Prostate gland (tissue), 2 donors: ENCODE measurements at places on chromosomes 4 and X. TPM values are rescaled to one million over a fixed set of nuclear protein-coding genes. Genes with fewer than 3 reads are reported as not detected.

GRCh38 chr4:180994722-180995121 lies 1248.5 kb upstream of the TENM3 start:
- no peak for DNase-seq

DNA sequence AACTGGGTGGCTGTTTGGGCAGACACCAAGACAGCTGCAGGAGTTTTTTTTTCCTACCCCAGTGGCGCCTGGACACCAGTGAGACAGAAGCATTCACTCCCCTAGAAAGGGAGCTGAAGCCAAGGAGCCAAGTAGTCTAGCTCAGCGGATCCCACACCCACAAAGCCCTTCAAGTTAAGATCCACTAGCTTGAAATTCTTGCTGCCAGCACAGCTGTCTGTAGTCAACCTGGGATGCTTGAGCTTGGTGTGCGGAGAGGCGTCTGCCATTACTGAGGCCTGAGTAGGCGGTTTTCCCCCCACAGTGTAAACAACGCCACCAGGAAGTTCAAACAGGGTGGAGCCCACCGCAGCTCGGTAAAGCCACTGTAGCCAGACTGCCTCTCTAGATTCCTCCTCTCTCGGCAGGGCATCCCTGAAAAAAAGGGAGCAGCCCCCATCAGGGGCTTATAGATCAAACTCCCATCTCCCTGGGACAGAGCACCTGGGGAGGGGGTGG lies 171.4 kb downstream of the ARHGEF9 start:
- no peak for DNase-seq

DNA sequence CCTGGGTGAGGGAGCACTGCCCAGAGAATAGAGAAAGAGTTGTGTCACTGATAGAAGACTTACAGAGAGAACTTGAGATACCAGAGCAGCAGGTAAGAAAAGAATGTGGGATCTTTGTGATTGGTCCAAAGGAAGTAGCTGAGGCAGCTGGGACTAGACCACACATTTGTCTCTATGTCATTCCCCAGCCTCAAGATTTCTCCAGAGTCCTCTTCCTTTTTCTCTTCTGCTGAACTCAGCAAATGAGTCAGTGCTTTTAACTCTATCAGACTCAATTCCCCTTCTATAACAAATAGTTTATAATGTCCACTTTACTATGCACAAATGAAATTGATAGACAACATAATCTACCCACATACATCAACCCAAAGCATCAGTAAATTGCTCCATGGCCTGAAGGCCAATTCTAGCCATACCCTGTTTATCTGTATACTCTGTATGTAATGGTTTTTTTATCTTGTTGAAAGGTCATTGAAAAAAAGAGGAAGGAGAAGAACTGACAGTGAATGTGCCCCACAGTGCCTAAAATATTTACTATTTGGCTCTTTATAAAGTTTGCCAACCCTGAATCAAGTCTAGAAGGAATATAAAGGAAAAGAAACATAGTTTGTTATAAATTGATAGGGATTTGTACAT lies 38.2 kb downstream of the ETDC start:
- DNase-seq, result no peak

- no peak for DNase-seq
Observed at GRCh38 chr4:117996891-117997290, 37.4 kb upstream of the NDST3 start.

DNA sequence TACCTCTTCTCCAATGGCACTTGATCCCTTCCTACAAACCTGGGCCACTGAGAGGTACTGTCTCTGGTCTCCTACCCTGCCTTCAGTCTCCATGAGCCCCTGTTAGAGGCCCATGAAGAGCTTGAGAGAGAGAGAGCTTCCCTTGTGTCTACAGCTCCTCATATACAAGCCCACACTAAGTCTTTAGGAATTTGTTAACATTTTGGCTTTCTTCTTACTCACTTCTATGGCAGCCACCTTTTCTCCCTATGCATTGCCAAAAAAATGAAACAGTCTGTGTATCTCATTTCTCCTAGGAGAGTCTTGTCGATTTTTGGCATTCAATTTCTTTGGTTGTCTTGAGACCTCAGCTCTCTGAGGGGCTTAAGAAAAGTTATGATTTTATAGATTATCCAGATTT lies 90.9 kb upstream of the LNX1 start:
- DNase-seq, result no peak

GRCh38 chr4:150462743-150463142 lies 119.2 kb upstream of the MAB21L2 start:
- no peak for DNase-seq

DNA sequence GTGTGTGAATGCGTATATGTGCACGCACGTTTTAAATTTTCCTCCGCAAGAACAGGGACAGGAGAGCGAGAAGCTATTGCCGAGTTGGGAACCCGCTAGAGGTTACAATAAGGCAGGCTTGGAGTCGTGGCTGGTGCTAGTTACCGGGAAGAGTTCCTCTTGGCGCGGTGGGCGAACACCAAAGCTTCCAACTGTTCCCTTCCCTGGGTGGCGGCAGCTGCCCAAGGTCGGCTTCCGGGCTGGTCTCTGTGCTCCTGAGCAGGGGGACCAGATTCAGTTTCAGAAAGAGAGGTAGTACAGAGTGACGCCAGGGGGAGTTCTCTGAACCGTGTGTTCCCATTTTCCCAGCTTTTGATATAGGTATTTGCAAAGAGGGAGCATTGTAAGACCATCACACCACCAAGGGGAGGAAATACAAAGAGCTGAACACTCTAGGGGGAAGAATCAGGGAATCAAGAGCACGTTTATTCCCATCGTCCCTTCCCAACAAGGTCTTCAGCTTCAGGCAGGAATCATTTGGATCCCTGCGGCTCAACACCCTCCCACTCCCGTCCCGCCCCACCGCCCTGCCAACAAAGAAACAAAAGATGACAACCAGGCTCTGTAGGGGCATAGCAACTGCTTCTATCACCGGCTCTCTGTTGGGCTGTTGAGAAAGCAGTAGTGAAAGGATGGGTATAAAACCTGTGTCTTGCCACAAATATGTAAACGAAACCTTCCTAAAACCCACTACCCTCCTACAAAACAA lies 113.6 kb upstream of the TEX13C start:
- no peak for DNase-seq

- no peak for DNase-seq
Observed at GRCh38 chrX:63922221-63922620, 137.2 kb upstream of the ARHGEF9 start.

GRCh38 chr4:8688041-8688907 lies 95.7 kb downstream of the CPZ start:
- no peak for DNase-seq

DNA sequence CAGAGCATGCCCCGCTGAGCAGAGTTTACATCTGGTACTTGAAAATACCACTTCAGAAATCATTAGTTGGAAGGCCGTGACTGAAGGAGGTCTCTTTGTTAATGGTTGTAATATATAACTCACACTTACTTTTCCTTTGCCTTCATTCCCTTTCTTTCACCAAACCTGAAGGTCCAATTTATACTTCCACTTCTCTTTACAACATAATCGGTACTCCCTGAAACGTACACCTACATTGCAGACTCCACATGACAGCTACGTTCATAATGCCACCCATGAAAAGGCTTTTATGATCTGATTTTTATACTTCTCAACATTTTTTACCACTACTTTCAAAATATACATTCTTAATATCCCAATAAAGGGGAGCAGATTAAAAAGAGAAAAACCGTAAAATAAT lies 298.7 kb downstream of the C4orf33 start:
- no peak for DNase-seq

DNA sequence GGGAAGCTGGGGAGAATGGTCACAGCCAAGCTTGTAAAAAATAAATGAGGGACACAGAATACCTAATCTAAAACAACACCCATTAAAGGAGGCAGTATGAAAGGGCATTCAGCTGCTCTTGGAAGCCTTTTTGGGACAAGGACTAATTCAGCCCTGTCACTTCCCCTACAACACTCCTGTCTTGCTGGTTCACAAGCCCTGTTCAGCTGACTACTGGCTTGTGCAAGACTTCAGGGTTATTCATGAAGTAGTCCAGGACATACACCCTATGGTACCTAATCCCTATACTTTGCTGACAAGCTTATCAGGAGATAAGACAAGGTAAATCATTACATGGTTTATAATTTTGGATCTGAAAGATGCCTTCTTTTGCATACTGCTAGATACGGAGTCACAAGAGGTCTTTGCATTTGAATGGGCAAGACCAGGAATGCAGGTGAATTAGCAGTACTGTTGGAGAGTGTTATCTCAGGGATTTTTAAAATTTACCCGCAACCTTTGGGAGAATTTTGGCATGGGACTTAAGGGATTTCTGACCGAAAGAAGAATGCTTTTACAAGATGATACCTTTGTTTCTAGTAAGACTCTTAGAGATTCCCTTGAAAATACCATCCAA lies 103.2 kb upstream of the LANCL3 start:
- DNase-seq, result no peak

- DNase-seq, result no peak
Observed at GRCh38 chrX:94065091-94065490, 391.1 kb downstream of the FAM133A start.

Gene TMEM35A
- 3.6 TPM for total RNA-seq

Gene PCSK1N
- 45.4 TPM for total RNA-seq

Gene DGKK
- not detected for total RNA-seq

Gene SRPX2
- total RNA-seq, result 5.1 TPM

Gene TMPRSS11F
- total RNA-seq, result 0.46 TPM

Gene BRS3
- not detected for total RNA-seq

Gene BMP3
- total RNA-seq, result 0.80 TPM

Gene ENOPH1
- 28.7 TPM for total RNA-seq

Gene GAB3
- 12.8 TPM for total RNA-seq
